NCI-H2081 (cell line): ENCODE measurements at places on chromosomes 1 and 21.

- DNase-seq = no peak
Measured at GRCh38 chr1:226003502-226004170, 4.5 kb upstream of the SDE2 start.

- DNase-seq = no peak
Measured at GRCh38 chr1:41427916-41428737, 56.4 kb downstream of the EDN2 start.

DNA sequence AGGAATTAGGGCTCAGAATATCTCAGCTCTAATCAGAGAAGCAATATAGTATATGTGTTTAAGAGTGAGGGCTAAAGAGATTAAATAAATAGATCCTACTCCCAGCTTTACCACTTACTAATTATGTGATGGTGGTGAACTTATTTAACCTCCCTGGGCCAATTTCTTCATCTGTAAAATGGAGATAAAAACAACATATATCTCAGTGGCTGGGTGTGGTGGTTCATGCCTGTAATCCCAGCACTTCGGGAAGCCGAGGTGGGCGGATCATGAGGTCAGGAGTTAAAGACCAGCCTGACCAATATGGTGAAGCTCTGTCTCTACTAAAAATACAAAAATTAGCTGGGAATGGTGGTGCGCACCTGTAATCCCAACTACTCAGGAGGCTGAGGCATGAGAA, 135.2 kb downstream of the SLC44A5 start:
- no peak for DNase-seq

DNA sequence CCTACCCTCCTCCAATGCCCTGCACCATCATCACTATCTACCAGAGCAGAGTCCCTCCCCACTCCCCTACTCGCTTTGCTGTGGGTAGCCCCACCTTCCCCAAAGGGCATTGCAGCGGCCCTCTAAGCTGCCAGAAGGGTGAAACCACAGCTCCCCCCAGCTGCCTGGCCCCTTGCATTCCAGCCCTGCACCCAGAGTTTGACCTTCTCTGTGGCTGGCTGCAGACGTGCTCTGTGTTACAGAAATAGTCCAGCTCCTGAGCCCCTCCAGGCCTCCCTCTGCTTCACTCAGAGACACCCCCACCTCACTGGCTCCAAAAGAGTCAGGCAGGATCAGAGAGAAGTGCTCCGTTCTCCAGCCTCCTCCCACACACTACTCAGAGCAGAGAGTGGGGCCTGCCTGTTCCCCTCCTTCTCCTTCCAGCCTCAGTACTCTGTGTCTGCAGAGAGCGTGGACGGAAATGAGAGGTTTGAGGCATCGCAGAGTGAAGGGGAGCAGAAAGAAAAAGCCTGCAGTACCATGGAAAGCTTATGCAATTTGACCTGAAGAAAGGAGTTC, 63.2 kb downstream of the PLEKHA6 start:
- no peak for DNase-seq

GRCh38 chr1:200253774-200254495, 155.9 kb downstream of the ZNF281 start:
- no peak for DNase-seq
